ENCODE measurements at places on chromosomes 13 and 19.

DNA sequence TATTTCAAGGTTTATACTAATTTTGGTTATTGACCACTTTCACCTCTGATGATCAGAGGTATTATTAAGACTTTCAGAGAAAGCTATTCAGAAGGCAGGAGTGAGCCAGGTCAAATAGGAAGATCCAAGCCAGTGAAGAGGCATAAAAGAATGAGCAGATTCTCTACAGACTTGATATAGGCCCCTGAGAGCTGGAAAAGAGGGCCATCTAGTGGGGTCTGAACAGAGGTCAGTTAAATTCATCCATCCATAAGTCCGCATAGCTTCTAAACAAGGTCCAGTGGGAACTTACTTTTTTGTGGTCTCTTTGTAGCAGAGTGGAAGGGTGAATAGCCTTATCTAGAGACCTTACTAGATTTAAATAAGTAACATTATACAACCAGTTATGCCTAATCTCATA lies 126.6 kb upstream of the UFM1 start:
- DNase-seq: no peak

DNA sequence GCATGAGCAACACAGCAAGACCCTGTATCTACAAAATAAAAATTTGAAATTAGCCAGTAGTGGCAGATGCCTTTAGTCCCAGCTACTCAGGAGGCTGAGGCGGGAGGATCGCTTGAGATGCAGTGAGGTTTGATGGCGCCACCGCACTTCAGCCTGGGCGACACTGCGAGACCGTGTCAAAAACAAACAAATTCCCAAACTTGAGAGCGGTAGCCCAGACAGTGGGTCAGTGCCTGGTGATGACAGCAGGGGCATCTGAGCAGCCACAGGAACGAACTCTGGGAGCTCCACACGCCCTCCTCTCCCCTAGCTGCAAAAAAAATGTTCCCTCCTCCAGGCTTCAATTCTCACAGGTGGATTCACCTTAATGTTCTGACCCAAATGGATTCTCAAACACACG lies 14.1 kb downstream of the ZNF490 start:
- no peak for DNase-seq

- no peak for DNase-seq
Measured at GRCh38 chr13:39847336-39847735, 191.9 kb downstream of the COG6 start.

GRCh38 chr13:46926916-46927590 lies 30.2 kb upstream of the HTR2A start:
- DNase-seq: no peak

DNA sequence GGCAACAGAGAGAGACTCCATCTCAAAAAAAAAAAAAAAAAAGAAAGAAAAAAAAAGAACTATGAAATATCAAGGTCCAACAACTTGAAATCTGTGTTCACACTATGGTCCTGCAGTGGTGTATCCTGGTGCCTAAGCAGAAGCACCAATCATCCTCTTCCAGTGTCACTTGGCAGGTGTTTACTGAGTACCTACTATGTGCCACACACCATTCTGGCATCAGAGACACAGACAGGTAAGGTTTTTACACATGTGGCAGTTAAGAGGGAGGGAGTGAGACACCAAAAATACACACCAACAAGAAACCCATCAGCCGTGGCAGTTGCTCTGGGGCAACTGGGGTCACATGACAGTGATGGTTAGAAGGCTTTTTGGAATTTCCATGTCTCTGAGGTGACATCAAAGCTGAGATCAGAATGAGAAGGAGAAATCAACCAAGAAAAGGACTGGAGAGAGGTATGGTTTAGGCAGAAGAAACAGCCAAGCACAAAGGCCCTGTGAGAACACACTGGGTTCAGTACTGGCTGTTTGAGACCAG lies 17.6 kb downstream of the PBX4 start:
- DNase-seq: no peak

Data from Right ventricle myocardium superior (tissue), 1 donor.